Non-pigmented ciliary epithelial cell (primary cell): ENCODE measurements at places on chromosomes 7 and 10.

DNA sequence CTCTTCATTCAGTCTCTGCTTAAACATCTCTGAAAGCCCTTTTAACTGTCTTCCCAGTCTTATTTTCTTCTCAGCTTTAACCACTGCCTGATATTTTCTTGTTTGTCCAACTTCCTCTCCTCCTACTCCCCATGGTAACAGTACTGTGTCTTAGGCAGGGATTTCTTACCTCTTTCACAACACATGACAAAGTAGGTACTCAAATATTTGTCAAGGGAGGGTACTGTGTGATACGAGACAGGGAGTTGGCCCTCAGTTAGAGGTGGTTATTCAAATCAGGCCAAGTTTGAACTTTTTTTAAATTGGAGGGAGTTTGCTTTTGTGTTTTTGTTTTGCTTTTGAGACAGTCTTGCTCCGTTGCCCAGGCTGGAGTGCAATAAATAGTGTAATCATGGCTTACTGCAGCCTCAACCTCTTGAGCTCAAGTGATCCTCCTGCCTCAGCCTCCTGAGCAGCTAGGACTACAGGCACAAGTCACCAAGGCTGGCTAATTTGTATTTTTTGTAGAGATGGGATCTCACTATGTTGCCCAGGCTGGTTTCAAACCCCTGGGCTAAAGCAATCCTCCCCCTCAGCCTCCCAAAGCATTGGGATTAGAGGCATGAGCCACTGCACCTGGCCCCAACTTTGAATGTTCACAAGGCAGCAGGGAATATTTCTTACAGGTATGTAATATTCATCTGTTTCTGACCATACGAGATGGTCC is 2.5 kb upstream of the KPNA7 start:
- DNase-seq = no peak

DNA sequence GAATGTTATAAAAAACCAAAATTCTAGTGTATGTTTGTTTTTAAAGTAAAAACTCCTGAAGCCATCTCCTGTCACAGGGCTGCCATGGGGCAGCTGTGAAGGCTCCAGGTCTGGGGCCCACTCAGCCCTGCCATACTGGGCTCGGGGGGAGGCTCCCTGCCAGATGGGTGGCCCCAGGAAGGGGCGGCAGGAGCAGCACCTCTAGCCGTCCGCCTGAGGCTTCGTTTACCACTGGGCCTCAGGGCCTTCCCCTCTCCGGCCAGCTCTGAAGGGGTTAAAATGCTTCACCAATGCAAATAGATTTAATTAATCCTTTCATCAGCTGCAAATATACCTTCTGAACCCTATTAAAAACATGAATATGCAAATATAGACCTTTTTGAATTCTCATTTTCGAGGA is 139.0 kb downstream of the ELFN1 start:
- DNase-seq = no peak

GRCh38 chr10:3167611-3168330 is 4.8 kb downstream of the PITRM1 start:
- no peak for DNase-seq

- no peak for DNase-seq
These were observed 98.1 kb downstream of the C10orf105 start for GRCh38 chr10:71621231-71622153.

DNA sequence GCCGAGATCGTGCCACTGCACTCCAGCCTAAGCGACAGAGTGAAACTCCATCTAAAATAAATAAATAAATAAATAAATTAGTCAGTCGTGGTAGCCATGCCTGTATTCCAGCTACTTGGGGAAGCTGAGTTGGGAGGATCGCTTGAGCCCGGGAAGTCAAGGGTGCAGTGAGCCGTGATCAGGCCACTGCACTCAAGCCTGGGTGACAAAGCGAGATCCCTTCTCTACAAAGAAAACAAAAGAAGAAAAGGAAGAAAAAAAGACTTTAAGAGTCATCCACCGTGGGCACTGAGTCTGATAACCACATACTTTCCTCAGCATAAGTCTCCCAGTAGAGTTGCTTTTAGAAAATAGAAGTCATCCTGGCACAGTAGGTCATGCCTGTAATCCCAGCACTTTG is 2.6 kb downstream of the TMEM254 start:
- no peak for DNase-seq

DNA sequence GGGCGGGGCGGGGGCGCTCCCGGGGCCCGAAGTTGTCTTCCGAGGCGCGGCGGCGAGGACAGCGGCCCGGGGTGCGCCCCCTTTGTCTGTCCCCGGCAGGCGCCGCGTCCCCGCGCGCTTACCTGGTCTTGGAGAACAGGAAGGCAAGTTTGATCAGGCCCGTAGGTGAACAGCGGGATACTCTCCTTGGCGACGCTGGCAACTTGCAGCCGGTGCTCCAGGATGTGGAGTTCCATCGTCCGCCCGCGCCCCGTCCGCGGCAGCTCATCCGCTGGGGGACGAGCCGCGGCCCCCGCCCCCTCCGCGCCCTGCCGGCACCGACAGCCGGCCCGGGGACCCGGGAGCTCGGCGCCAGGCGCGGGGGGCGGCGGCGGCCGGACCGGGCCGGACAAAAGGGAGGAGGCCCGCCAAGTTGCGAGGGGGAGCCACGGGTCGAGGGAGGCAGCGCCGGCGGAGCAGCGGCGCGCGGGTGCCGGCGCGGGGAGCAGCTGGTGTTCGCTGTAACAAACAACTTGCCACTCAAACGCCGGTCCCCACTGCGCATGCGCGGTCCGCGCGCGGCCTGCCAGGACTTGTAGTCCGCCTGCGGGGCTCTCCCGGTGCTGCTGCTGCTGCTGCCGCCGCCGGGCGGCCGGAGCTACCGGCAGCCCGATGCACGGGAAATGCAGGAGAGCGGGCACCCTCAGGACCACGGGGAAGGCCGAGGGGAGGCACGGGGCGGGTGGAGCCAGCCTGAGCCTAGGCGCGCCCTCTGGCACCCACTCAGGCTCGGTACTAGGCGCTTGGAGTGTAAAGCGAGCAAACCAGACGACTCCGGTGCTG is 35.6 kb upstream of the SPDYE3 start:
- DNase-seq = peak; percentile 70

GRCh38 chr10:132710746-132711612 is 75.0 kb downstream of the NKX6-2 start:
- DNase-seq = no peak

- DNase-seq = no peak
These were observed 95.2 kb downstream of the VIPR2 start for GRCh38 chr7:159049266-159050025.

- DNase-seq = no peak
These were observed 21.1 kb downstream of the PON1 start for GRCh38 chr7:95303013-95303905.

DNA sequence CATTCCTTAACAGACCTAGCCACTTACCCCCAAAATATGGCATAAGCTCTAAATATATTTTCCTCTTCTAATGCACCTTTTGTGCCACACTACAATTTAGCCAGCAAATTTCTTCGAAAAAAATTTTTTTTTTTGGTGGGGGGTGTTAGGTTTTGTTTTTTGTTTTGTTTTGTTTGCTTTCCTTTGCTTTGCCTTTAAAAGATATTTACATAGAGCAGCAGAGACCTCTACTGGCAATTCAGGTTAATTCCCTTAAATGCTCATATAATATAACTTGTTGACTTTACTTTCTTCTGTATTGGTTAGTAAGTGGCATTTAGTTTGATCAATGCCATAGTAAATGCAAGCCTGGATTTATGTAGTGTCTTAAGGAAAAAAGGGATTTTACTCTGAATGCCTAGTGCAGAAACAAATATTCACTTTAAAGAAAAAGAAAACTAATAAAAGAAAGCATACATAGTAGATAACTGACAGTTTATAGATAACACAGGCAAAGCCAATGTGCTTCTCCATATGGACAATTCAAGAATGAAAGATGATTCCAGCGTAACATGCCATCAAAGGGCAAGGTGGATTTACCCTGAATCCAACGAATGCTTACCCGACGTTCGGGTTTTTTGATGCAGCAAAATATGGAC is 1250.6 kb downstream of the GATA3 start:
- no peak for DNase-seq

DNA sequence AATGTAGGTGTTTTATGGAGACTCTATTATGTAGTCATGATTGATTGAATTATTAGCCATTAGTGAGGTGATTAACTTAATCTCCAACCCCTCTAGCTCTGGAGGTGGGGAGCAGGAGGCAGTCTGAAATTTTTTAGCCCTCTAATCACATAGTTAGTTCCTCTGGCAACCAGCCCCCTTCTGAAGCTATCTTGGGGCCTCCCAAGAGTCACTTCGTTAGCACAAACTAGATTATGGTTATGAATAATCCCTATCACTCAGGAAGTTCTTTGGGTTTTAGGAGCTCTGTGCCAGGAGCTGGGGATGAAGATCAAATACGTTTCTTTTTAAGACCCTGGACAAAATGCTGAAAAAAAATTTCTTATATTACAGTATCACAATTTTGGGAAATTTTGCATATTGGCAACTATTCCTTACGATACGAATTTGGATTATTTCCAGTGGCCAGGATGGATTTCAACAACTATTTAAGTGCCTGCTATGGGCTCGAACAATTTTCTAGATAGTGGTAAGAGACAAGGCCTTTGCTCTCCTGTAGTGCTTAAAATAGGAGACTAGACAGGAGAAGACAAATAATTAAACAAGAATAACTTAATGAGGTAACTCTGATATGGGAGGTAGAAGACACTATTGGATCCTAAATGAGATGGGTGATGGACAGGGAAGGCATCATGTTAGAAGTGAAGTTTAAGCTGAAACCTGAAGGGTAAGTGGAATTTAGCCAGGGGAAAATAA is 52.9 kb downstream of the BTAF1 start:
- no peak for DNase-seq

- no peak for DNase-seq
These were observed 54.5 kb upstream of the FZD8 start for GRCh38 chr10:35696392-35697287.

GRCh38 chr10:86046845-86047460 is 319.6 kb downstream of the GRID1 start:
- no peak for DNase-seq

DNA sequence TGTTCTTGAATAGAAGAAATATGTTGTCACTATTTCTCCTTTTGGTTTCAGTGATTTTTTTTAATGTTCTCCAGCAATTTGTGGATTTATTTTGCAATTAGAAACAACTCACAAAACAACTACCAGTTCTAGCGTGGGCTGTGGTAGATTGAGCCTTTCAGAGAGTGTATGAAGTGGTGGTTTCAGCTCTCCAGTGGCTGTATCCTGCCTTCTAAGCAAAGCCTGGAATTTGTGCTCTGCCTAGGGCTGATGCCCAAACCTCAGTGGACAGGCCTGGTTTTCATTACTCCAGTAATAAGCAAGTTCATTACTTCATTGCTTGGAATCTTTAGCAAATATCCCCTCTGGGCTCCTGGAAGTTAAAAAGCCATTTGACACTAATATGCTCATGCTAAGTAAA is 35.9 kb downstream of the APBB1IP start:
- DNase-seq = no peak

DNA sequence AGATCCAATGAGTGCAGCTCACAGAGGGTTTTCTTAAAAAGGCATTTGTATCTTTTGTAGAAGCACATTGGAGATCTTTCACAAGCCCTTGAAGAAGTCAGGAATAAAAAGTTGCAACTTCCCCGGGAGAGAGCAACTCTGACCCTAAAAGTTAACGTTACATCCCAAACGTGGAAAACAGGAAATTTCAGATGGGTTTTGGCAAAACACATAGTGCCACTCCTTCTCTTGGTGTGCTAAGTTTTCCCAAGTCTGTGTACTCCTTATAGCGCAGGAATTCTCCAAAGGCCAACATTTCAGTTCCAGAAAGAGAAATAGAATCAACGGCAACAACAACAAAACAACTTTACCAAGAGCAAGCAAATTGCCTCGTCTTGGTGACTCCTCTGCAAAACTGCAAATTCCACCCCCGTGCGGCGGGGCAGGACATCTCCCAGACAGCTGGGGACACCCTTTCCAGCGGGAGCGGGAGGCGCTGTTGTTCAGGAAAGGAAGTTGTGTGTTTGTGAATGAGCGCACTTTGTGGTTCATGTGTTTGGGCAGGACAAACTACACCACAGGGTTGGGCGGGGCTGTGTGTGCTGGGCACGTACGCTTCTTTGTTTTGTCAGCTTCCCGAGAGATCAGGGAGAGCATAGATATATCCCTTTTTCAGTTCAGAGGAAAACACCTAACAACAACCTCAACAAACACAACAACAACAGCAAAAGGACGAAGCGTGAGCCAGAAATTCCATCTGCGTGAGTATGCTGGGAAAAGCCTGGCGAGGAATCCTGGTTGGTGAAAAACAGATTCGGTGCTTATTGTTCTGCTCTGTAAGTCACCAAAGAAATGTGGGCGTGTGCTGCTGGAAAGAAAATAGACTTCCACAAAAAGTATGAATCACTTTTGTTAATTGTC is 294.7 kb upstream of the PITRM1 start:
- peak; percentile 87 for DNase-seq

DNA sequence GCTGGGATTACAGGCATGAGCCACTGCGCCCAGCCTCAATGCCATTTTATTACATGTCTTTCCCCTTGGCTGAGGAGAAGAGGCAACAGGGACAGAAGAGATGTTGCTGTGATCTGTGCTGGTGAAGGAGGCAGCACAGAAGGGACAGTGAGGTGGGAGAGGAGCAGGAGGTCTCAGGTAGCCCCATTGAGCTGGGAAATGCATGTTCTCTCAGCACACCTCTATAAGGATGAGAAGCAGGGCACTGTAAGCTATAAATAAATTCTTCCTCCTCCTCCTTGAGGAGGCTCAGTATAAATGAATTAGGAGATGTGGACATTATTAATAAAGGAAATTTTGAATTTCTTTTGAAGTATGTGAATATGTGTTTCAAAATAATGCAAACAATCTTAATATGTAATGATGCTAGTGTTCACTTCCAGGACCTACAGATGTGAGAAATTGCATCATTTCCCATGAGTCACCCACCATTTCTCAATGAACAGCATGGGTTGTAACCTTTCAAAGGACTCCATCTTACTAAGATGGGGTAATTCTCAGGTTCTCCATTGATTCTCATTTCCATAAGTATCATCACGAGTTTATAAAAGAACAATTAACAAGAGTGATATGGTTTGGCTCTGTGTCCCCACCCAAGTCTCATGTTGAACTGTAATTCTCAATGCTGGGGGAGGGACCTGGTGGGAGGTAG is 88.9 kb upstream of the ODAD2 start:
- DNase-seq = peak; percentile 57

DNA sequence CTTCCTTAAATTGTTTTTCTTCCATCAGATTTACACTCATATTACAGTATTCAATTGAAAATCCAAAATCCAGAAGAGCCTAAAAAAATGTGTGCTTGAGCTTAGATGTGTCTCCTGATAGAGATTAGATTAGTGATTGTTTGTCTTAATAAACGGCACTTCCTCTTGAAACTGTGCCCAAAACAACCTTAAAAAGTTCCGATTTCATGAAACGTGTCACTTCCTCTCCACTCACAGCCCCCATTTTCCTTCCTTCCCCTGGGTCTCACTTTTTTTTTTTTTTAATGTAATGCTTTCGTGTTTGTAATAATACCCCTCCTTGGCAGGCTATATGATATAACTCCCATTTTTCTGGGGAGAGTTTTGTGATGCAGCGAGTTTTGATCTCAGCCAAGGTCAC is 114.8 kb upstream of the ADO start:
- DNase-seq = no peak

DNA sequence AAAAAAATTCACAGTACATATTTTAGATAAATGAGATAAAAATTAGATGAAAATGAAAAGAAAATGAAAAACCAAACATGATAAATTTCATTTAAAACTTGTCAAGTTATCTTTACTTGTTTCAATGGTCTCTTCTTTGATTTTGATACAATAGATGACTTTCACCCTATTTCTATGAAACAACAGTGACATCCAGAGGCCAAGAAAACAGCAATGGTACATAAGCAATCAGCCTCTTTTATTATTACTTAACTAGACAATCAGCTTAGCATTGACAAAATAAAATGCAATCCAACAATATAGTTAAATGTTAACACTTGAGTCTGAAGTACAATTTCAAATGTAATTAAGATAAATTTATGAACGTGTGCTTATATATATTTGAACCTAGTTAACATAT is 74.8 kb upstream of the GPR37 start:
- DNase-seq = no peak
